Naive B cell (primary cell): ENCODE measurements at places on chromosomes 7 and 10. TPM values are rescaled to one million over a fixed set of nuclear protein-coding genes. Genes with fewer than 3 reads are reported as not detected.

GRCh38 chr10:29761916-29762315 is 127.1 kb upstream of the SVIL start:
- DNase-seq, result no peak

DNA sequence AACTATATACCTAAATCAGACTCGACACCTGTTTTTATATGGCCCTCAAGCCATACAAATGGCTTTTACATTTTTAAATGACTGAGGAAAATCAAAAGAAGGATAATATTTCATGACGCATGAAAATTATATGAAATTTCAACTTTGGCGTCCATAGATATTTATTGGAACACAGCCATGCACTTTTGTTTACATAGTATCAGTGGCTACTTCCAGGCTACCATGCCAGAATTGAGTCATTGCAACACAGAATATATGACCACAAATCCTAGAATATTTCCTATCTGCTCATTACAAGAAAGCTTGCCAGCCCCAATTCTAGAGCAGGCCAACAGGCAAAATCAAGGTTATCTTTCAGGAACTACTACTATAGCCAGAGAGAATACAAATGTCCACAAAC is 29.3 kb downstream of the AFAP1L2 start:
- DNase-seq, result no peak

DNA sequence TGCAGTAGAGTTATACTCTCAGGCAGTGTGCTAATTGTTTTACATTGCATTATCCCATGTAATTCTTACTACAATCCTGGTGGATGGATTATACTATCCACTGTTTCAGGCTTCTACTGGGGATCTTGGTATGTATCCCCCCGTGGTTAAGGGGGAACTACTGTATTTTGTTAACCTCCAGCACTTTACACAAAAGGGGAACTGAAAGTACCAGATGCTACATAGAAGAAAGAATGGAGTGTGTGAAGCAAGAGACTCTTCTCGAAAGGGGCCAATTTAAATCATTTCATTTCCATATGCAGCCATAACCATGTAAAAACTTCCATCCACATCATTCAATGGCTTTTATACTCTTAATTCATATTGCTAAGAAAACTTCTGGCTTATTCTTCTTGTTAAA is 69.4 kb downstream of the C1GALT1 start:
- peak; percentile 80 for DNase-seq

- no peak for DNase-seq
These were observed 99.0 kb upstream of the PDE1C start for GRCh38 chr7:32169228-32169627.

- no peak for DNase-seq
These were observed 7.2 kb downstream of the ITIH5 start for GRCh38 chr10:7659560-7659959.

- no peak for DNase-seq
These were observed 225.0 kb upstream of the CELF2 start for GRCh38 chr10:10792681-10793080.

- no peak for DNase-seq
These were observed 7.3 kb downstream of the FSCN3 start for GRCh38 chr7:127600885-127601284.

DNA sequence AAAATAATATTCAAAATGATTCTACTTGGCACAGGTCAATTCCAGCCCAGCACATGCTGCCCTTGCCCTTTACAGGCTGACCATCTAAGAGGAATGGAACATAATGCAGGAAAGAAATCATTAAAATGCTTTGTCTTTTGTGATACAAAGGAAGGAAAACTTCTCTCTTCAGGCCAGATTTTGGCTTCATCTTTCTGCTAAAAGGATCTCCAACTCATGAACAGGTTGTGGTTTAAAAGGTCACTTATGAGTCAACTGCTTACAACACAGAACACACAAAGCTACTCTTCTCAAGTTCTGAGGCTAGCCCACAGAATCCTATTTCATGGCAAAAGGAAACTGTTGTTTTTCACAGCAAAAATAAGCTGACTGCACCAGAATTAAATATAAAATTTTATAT is 197.1 kb downstream of the DOCK4 start:
- no peak for DNase-seq

- no peak for DNase-seq
These were observed 123.4 kb upstream of the BTBD16 start for GRCh38 chr10:122147663-122148062.

DNA sequence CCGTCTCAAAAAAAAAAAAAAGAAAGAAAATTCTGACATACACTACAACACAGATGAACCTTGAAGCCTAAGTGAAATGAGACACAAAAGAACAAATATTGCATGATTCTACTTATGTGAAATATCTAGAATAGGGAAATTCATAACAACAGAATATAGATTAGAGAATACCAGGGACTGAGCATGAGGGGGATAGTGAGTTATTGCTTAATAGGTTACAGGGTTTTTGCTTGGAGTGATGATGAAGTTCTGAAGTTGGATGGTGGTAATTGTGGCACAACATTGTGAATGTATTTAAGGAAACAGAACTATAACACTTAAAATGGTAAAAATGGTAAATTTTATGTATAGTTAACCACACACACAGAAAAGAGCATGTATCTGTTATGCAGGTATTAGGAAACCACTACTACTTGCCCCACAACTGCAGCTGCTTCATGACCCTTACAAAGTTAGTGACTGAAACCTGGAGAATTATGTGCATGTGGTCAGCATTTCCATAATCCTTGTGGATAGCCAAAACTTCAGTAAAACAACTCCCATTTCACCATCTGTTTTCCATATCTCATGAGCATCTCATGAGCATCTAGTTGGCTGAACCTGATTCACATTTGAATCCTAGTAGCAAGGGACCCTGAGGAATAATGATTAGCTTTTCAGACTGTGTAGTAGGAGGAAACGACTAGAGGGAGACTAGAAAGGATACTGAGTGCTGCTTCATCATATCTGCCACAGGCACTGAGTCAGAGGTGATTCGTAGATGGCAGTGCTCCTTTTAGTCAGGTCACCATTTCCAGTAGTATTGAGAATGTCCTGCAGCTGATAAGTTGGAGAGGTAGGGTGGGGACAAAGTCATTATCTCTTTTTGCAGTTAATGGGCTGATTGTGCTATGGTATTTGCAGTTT is 26.3 kb downstream of the SAMD8 start:
- no peak for DNase-seq

DNA sequence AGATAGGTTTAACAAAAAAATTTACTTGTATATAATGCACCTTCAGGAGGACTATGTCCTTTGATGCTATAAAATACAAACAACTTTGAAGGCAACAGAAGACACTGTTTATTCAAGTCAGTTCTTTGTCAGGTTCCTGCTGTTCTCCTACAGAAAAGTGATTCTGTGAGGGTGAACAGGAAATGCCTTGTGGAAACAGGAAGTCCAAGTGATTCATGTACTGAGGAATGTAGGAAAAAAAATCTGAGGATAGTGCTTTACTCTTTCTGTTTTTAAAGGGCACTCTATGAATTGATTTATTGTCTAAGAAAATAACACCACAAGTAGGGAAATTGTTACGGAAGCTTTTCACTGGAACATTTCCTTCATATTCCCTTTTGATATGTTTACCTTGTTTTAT is 171.9 kb downstream of the HDAC9 start:
- DNase-seq, result no peak

GRCh38 chr7:48298779-48299178 is 127.5 kb downstream of the ABCA13 start:
- no peak for DNase-seq

- no peak for DNase-seq
These were observed 87.9 kb downstream of the ACTR3B start for GRCh38 chr7:152847386-152847908.

- no peak for DNase-seq
These were observed 120.7 kb downstream of the SRPK2 start for GRCh38 chr7:105268056-105268455.

DNA sequence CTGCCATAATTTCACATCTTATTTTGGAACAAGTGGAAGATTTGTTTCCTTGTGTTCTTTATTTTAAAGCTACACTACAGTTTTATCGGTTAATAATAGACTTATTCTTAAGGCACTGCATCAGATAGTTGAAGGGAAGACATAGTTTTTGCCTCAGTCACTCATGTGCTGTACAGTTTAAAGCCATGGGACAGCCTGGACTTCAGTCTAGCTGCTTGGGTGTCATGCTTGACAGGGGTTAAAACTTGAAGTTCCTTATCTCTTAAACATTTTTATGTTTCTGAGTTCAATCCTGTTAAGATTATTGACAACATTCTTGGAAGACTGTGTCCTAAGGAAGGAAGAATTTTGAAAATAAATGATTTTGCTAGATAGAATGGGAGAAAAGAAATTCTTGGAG is 49.7 kb downstream of the PPP1R9A start:
- DNase-seq, result no peak

DNA sequence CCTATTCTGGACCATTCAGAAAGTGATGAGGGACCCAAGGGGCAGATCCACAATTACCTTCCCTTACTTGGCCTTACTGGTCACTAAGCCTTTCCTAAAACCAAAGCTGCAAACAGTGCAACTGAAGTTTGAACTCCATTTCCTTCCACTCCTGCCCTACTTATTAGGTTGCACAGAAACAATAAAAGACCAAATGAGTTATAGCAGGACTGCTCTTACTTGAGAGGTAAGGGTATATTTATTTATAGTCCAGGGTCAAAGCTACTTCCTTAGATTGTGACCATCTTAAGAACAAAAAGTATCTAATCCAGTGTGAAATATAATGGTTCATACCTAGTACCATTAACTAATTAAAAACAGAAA is 27.0 kb downstream of the CDK6 start:
- DNase-seq, result no peak

- peak; percentile 43 for DNase-seq
These were observed 47.8 kb downstream of the CPEB3 start for GRCh38 chr10:92242910-92243671.

DNA sequence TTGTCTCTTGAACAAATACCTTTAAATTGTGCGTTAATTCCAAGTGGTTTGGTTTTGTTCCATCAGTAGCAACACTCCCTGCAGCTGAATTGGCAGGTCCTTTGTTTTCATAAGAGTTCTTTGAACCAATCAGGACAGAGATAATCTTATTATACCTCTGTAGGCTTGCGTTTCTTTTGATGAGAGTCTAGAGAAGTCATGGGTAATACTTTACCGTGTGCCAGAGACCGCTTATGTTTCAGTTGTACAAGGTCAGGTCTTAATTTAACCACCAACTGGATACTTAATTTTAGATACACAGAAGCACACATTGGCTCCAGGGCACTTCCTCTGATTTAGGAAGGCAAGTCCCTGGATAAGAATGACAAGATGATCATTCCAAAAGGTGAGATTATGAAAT is at the start of gene ASB15:
ASB15 (plus strand) TSS at position 292 of the 400 bp plus-strand sequence. CDS start 12,682 bp downstream, outside the sequence.
- DNase-seq, result no peak

DNA sequence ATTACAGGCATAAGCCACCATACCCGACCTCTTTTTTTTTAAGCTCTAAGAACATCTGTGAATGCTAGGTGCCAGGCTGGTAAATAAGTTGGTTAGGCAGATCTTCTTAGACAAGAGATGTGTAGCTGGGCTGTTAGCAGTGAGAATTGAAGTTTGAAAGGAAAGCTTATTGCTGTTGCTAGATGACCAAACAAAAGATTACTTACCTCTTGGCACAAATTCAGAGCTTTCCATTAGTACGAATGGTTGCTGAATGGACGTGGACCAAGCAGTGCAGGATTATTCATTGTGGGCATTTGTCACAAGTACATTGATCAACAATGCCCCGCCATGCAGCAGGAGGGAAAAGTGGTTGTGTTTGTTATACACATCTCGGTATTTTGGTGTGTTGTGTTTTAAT is 131.2 kb downstream of the GFRA1 start:
- no peak for DNase-seq

GRCh38 chr7:40604601-40605438 is 470.0 kb downstream of the SUGCT start:
- no peak for DNase-seq

GRCh38 chr7:64881461-64882287 is 21.4 kb upstream of the ZNF273 start:
- DNase-seq, result no peak

DNA sequence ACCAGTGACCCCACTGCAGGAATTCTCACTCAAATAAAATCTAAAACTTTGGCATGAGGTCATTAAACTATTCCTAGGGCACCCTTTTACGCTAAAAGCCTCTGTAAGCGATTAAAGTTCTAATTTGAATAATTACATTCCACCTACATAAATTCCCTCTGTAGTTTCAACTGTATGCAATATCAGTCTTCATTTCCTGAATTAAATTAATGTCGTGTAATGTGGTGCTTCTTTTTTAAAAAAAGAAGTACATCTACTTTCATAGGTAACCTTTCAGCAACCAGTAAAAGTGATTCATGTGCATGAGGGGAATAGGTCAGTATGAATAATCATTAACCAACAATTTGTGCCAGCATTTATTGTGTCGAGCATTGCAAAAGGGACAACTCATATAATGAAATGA is 44.7 kb downstream of the IMMP2L start:
- DNase-seq, result no peak

DNA sequence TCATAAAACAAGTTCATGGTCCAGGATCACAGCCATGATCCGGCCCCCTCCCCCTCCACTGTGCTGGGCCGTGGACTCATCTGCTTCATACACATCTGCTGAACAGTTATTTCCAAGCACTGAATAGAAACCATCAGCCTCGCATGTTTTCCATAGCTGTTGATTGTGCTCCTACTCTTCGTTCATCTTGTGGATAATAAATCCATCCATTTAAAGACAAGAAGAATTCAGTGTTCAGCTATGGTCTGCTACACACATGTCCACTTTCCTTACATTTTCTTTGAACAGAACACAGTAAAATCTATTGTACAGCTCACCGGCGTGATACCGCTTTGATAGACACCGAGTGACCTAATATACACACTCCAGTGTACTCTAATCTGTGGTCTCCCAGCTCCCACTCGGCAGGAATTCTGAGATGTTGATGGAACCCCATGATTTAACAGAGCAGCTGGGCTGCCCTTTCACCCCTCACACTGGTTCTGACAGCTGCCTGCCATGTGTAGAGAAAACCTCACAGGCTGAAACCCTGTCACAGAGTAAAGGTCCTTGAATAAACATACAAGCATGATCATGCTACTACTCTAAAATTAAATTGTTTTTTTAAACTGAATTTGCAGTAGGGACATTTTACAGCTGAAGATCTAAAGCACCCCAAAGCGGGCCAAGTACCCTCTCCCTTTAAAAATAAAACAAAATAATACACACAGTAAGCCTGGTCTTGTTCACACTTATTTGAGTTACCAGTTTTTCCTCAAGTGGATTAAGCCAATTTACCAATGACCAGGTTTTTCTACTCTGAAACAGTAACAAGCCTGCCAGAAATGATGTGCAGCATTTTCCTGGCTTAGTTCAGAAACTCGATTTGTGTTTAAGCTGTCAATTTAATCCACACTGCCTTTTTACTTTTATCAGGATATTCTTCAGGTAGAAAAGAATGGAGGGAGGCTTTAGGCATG is 95.1 kb upstream of the FZD1 start:
- DNase-seq, result no peak

- DNase-seq, result no peak
These were observed 1.4 kb upstream of the AP5Z1 start for GRCh38 chr7:4774007-4774406.

The PRLHR gene
- not detected for polyA plus RNA-seq

The ZP3 gene
- 1.9 TPM for polyA plus RNA-seq

The UNCX gene
- polyA plus RNA-seq, result not detected

The ATP5MK gene
- polyA plus RNA-seq, result 408 TPM

The TAS2R41 gene
- not detected for polyA plus RNA-seq

The ING3 gene
- 57.2 TPM for polyA plus RNA-seq
